Cardiac atrium fibroblast (primary cell): ENCODE measurements at places on chromosomes 2 and 18. TPM values are rescaled to one million over a fixed set of nuclear protein-coding genes. Genes with fewer than 3 reads are reported as not detected.

SIX3 gene
- total RNA-seq: not detected in 2 replicates

ZSWIM2 gene
- total RNA-seq: not detected in 2 replicates

ABHD1 gene
- total RNA-seq: not detected in 2 replicates

C2orf81 gene
- under 0.01 and 0.49 TPM in 2 replicates for total RNA-seq

ELOA2 gene
- not detected in 2 replicates for total RNA-seq

COQ10B gene
- 29.6 and 42.1 TPM in 2 replicates for total RNA-seq

SPATA3 gene
- not detected in 2 replicates for total RNA-seq

CABLES1 gene
- total RNA-seq: 8.7 and 17.1 TPM in 2 replicates

RAMP1 gene
- total RNA-seq: 8.1 and 13.8 TPM in 2 replicates

RPRM gene
- total RNA-seq: not detected in 2 replicates

UGT1A4 gene
- not detected in 2 replicates for total RNA-seq

RAX gene
- total RNA-seq: not detected in 2 replicates

MAL gene
- total RNA-seq: not detected in 2 replicates

ITGA4 gene
- total RNA-seq: 5.8 and 7.1 TPM in 2 replicates

FKBP7 gene
- 29.5 and 37.4 TPM in 2 replicates for total RNA-seq

ESPNL gene
- total RNA-seq: under 0.01 and 0.16 TPM in 2 replicates

RAB1A gene
- total RNA-seq: 82.0 and 93.8 TPM in 2 replicates

CROCC2 gene
- total RNA-seq: 1.8 TPM in 1 of 2 replicates, not detected in the other

CELF4 gene
- total RNA-seq: not detected in 2 replicates

MOCOS gene
- 1.1 and 2.3 TPM in 2 replicates for total RNA-seq

SNTG2 gene
- total RNA-seq: not detected in 2 replicates
